T-cell (primary cell): ENCODE measurements at places on chromosomes 7 and 10.

- DNase-seq, result no peak
Measured at GRCh38 chr10:77564731-77565589, 72.6 kb downstream of the KCNMA1 start.

DNA sequence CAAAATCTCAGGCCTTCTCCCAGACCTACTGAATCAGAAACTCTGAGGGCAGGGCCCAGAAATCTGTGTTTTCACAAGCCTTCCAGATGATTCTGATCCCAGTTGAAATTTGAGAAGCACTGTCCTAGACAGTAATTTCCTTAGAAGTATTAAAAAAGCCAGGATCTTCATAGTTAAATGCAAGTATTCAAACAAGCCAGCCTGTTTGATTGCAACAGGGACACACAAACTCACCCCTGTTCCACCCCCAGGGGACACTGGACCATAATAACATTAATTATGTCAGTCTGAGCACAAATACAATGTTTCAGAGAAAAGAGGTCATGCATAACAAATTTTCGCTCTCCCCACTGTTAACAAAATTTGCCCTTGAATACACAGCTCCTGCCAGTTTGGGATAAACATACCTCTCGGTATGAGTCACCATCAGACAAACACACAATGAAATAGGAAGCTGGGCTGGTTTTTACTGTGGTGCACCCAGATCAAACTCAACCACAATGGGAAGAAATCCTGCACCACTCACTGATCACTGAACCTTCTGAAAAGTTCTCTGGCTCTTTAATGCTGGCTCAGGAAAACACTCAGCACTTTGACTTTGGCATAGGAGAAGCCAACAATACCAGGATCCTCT lies 34.3 kb downstream of the ABLIM1 start:
- DNase-seq, result no peak

DNA sequence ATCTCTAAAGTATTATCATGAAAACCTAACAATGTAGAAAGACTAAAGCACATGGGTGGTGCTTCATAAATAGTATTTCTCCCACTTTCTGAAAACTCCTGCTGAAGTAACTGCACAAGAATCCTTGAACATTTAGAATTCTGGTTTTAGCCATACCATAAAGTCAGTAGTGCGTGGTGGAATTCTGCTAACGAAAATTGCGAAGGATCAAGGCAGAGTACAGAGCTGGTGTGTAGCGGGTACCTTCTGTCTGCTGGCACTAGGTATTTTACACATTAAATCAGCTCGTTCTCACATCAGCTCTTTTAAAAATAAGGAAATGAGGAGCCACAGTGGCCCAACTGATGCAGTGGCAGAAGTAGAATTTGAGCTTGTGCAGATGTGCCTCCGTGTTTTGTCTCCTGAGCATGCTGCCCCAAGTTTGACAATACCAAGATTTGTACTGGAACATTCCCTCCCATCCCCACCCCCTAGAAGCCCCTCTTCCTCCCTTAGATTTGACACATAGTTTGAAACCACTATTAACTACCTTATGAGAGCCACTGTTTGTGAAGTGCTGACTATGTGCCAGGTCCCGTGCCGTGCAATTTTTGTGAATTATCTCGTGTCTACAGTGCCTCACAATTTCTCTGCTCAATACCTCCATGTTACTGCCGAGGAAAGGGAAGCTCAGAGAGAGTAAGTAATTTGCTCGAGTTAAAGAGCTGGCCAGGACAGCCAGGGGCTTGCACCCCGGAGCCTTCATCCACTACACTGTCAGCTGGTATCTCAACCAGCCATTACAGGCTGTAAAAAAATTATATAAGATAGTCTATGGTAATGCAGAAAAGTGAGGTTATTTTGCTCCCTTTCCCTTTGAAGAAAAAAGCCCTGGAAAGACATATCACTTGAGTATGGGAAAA lies 66.9 kb downstream of the EGFR start:
- DNase-seq, result no peak

DNA sequence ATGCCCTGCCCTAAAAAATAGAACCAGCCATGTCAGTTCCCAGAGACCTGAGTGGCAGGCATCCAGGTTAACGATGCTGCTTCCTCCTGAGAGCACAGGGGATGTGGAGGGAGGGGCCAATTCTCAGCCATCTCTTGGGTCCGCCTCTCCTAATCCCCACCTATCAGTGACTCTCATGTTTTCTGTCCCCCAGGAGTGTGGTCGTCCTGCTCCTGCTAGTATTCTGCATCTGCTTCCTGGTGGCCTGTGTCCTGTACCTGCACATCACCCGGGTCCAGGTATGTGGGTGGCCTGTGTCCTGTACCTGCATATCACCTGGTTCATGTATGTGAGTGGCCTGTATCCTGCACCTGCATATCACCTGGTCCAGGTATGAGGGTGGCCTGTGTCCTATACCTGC lies 105.3 kb downstream of the ADCY1 start:
- no peak for DNase-seq

- DNase-seq, result no peak
Measured at GRCh38 chr10:116221053-116221452, 52.0 kb downstream of the GFRA1 start.

DNA sequence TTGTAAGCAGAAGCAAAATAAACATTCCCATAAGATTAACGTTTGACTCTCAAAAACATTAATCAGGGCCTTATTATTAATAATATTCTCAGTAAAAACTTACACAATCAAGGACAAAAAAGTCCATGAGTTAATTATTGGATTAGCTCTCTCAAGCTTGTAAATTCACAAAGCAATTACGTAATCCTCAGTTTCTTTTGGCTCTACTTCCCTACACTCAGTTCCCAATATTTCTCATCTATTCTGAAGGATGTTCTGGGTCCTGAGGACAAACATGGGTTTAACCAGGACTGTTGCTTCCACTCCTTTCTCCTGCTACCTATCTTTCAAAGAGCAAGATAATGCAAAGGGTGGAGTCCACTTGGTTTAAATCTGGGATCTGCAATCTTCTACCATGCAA lies 15.1 kb downstream of the FBXL13 start:
- no peak for DNase-seq

GRCh38 chr10:57925045-57925444 lies 342.6 kb downstream of the IPMK start:
- no peak for DNase-seq

DNA sequence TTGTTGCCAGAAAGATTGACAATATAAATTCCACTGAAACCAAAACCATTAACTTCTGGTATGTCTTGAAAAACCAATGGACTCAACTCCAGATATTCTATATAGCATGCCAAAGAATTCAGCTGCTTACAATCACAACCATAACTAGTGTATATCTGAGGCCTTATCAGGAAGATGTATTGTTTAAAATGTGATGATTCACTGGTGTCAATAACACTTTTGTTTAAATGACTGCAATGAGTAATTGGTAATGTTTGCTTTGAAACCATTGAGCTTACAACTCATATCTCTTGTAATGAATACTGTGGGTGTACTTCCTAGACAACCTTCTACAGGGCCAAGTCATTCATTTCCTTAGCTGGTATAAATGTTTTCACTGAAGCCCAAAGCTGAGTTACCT lies 727.9 kb upstream of the KCND2 start:
- DNase-seq, result no peak

DNA sequence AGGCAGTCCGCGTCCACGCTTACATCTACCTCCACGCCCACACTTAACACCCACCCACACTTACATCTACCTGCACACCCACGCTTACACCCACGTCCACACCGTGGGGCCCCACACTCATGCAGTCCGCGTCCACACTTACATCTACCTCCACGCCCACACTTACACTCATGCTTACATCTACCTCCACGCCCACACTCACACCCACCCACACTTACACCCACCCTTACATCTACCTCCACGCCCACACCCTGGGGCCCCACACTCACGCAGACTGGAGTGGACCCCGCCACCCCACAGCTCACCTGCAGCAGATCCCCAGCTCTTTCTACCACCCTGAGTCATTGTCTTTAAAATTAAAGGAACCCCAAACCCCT lies 32.4 kb upstream of the PWWP2B start:
- DNase-seq, result no peak

DNA sequence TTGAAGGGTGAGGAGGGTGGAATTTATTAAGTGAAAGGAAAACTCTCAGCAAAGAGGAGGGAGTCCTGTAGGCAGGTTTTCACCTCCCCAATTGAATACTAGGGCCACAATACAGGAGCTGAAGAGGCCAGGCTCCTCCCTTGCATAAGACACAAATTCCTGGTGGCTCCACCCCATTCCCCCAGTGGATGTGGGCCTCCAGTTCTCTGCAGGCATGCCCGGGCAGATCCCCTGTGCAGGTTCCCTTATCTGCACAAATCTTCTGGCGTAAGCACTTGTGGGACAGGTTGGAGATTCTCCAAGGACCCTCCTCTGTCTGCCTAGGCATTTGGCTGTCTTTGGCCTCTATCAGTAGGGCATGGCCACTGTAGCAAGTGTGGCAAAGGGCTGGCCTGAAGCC lies 847.1 kb upstream of the MBL2 start:
- no peak for DNase-seq

DNA sequence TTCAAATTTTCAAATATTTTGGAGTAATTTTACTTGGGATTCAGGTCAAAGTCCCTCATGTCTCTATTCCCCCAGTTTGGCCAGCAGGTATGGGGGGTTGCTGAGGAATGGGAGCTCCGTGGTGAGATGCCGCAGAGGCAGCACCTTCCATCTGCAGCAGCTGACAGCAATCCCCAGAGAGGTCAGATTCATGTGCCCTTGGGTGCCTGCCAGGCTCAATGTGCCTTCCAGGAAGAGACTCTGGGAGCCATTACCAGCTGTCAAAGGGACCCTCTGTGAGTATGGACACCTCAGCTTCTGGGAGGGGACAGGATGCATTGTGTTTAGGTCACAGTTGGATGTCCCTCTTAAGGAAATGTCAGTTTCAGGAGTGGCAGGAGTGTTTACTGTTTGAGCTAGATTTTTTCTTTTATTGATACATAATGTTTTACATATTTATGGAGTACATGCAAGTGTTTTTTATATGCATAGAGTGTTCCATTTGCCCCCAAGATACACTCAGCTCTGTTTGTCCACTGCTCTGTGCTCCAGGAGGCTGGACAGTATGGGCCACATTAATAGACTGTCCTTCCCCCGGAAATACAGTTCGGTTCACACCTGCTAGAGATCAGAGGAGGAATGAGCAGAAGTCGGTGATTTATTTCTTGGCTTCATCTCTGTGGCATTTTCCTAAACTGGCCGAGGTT lies 75.3 kb upstream of the GRB10 start:
- DNase-seq, result no peak

DNA sequence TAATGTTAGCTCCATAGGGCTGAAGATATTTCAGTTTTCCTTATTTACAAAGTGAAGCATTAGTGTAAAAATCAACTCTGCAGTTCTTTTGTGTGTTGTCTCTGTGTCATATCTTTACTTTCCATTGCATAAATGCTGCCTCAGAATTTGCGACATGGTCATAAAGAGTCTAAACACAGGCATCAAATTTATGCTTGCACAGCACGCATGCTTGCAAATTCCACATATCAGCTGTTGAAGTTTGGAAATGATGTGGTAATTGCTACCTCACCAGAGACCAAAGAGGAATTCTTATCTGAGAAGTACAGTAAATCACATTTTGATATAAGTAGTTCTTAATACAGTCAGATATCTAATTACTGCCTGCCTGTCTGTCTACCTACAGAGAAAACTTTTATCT lies 348.2 kb upstream of the GRM3 start:
- no peak for DNase-seq

DNA sequence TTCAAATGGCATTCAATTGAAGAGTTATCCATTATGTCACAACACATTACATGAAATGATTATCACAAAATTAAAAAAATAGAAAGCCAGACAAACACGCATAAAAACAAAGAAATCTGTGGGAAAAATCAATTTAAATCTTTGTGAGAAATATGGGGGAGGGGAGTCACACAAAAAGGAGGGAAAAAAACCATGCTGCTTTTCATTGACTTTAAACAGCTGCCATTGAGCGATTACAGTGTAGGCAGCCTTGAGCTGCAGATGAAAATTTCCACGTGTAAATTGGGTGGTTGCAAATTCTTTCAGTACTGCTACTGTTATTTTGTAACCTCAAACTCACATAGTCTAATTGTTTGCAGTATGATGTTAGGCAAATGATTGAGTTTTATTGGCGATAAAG lies 889.9 kb upstream of the PHF14 start:
- DNase-seq, result no peak

- DNase-seq, result no peak
Measured at GRCh38 chr10:22623633-22624253, 90.6 kb downstream of the PIP4K2A start.

GRCh38 chr10:133072720-133073390 lies 14.9 kb upstream of the ADGRA1 start:
- DNase-seq, result no peak

GRCh38 chr10:52229291-52229931 lies 84.7 kb upstream of the DKK1 start:
- DNase-seq, result no peak

GRCh38 chr7:98021588-98022351 lies 31.8 kb upstream of the OCM2 start:
- peak; percentile 71 for DNase-seq

GRCh38 chr7:122072272-122072671 lies 71.8 kb downstream of the AASS start:
- DNase-seq, result no peak

GRCh38 chr7:76515999-76516443 lies 5.7 kb downstream of the UPK3B start:
- DNase-seq, result no peak

GRCh38 chr7:22765609-22766008 lies 38.6 kb downstream of the IL6 start:
- DNase-seq, result no peak

GRCh38 chr7:38829488-38830165 lies 79.4 kb downstream of the VPS41 start:
- no peak for DNase-seq

DNA sequence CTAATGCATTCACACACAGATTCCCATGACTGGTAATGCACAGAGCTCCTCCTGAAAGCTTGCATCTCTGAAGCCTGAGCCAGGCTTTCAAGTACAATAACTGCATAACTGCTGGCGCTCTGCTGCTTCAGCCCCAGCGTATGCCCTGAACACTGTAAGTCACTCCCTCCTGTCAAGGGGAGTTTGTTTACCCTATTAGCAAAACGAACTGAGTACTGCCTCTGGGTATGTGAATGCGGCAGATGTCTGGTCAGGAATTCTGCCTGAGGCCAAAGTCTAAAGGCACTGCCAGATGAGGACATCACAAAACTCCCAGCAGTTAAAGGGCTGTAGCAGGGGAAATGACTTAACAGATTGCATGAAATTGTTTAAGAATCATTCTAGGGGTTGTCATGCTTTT lies 97.7 kb downstream of the NRCAM start:
- DNase-seq, result no peak

GRCh38 chr10:52747694-52748093 lies 24.9 kb downstream of the MBL2 start:
- DNase-seq, result no peak
